ENCODE measurements at places on chromosomes 12 and 14.

- DNase-seq = no peak
Measured at GRCh38 chr14:69471916-69472315, 12.6 kb upstream of the PLEKHD1 start.

DNA sequence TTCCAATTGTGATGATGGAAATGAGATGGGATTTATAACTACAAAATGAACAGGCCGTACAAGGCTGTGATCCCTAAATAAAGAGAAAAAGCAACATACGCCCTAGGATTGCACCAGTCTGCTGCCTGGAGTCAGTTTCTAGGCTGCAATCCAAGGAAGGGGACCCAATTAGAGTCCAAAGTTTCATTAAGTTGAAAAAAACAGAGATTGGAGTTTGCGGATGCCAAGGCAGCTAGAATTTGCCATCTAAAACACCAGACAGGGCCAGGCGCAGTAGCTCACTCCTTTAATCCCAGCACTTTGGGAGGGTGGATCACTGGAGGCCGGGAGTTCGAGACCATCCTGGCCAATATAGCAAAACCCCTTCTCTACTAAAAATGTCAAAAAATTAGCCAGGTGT, 661.0 kb downstream of the RPS29 start:
- no peak for DNase-seq

GRCh38 chr14:52131640-52132320, 62.9 kb upstream of the NID2 start:
- peak; percentile 42 for DNase-seq

DNA sequence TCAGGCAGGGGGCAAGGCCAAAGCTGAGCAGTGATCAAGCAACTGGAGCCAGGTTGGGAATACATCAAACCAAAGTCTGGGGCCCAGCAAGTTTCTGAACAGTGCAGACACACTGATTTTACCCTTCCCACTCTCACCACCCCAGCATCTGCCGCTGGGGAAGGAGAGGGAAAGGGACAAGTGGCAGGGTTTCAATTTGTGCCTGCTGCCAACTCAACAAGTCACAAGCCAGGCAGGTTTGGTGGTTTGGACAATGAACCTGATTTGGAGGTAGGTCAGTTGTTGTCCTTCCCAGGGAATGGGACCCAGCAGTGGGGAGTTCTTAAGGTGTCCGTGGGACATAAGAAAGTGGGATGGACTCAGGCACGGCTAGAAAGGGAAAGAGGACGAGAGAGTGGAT, 151.9 kb upstream of the NOS1 start:
- DNase-seq = no peak

- DNase-seq = no peak
Measured at GRCh38 chr12:1204581-1205121, 213.6 kb downstream of the ERC1 start.

GRCh38 chr12:48882315-48882687, 16.6 kb upstream of the RND1 start:
- no peak for DNase-seq
